ENCODE measurements at places on chromosomes 5 and 9.

- no peaks in the 10 kb centered on the region for H3K4me1 ChIP-seq
- no peak overlapping the region for H3K27ac ChIP-seq
- no peaks in the 10 kb centered on the region for H3K36me3 ChIP-seq
- H3K4me3 ChIP-seq: no peak overlapping the region
These were observed 65.1 kb upstream of the IL33 start for GRCh38 chr9:6150483-6150882.

DNA sequence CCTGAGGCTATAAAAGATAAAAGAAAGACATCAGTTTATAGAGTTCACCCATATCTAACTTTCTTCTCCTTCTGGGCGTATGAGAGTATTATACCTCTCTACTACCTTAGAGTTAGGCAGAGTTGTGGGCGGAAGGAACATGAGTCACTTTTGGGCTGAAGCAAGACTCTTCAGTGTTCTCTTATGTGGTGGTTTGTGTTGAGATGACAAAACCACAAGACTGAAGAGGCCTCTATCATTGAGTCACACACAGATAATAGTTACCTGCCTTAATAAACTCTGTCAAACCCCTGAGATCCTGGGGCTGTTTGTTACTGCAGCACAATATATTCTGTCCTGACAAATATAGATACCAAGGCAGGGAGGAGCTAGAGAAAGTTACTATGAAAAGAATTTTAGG lies 184.2 kb downstream of the EFNA5 start:
- DNase-seq: peak; percentile 75
- no peak overlapping the region for H3K4me3 ChIP-seq
- H3K27ac ChIP-seq: peak overlapping the region; percentile 8

- H3K4me1 ChIP-seq: no peaks in the 10 kb centered on the region
- no peaks in the 10 kb centered on the region for H3K36me3 ChIP-seq
- H3K27ac ChIP-seq: no peak overlapping the region
- DNase-seq: no peak
- H3K4me3 ChIP-seq: no peak overlapping the region
These were observed 395.1 kb upstream of the CCNH start for GRCh38 chr5:87807783-87808182.

GRCh38 chr5:83400701-83401100 lies 70.8 kb upstream of the VCAN start:
- H3K36me3 ChIP-seq: no peaks in the 10 kb centered on the region
- peaks cover 2% of the 10 kb centered on the region for H3K4me1 ChIP-seq
- no peak overlapping the region for H3K4me3 ChIP-seq
- no peak for DNase-seq
- H3K27me3 ChIP-seq: no peaks in the 10 kb centered on the region

DNA sequence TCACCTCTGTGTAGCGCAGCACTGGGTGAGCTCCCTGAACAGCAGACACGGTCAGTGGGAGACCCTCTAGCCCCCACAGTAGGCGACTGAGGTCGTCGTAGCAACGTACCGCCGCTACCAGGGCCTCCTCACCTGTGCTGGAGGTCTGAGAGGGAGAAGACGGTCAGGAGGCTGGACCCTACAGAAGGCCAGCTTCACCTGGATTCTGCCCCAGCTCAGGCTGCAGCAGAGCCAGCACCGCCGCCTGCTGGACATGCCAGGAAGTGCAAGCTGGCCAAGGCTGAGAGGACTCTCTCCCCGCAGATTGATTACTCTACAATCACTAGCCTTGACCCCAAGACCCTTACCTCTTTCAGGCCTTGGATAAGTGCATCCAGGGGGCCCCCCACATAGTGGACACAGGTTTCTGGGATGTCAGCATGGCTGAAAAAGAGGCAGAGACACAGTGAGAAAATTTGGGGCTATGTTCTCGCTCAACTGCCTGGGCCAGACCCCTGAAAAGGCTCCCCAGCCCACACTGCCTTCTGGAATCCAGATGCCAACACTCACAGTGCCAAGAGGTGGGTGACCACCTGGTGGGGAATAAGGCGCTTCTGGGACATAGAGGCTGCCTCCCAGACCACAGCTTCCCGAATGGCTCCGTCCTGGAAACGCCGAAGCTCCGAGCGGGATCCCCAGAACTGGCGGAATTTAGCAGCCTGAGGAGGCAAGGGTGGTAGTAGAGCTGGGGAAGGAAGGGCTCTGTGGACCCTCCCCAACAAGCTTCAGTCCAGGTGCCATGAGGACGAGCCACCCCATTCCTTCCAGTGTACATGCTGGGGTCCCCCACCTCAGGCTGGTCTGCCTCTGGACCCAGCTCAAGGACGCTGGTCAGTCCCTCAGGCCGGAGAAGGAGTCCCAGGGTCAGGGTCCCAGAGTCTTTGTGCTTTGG lies 6.9 kb downstream of the NOL6 start:
- H3K27ac ChIP-seq: no peak overlapping the region
- peak; percentile 78 for DNase-seq
- peaks cover 8% of the 10 kb centered on the region for H3K4me1 ChIP-seq
- peaks cover 29% of the 10 kb centered on the region for H3K36me3 ChIP-seq
- H3K4me3 ChIP-seq: no peak overlapping the region

- peak; percentile 74 for DNase-seq
- H3K36me3 ChIP-seq: no peaks in the 10 kb centered on the region
- peaks cover 78% of the 10 kb centered on the region for H3K27me3 ChIP-seq
These were observed 282.1 kb downstream of the CRB2 start for GRCh38 chr9:123637945-123638634.

- no peak overlapping the region for H3K4me3 ChIP-seq
- DNase-seq: no peak
- no peaks in the 10 kb centered on the region for H3K36me3 ChIP-seq
- H3K4me1 ChIP-seq: peaks cover 3% of the 10 kb centered on the region
- H3K27me3 ChIP-seq: peaks cover 12% of the 10 kb centered on the region
These were observed 196.6 kb downstream of the PTTG1 start for GRCh38 chr5:160618286-160618685.

- DNase-seq: no peak
- peak overlapping the region; percentile 42 for H3K4me3 ChIP-seq
- peaks cover 76% of the 10 kb centered on the region for H3K4me1 ChIP-seq
- peak overlapping the region; percentile 96 for H3K27ac ChIP-seq
- no peaks in the 10 kb centered on the region for H3K27me3 ChIP-seq
These were observed 275.1 kb upstream of the PTGER4 start for GRCh38 chr5:40404613-40405012.

- no peak overlapping the region for H3K4me3 ChIP-seq
- peaks cover 5% of the 10 kb centered on the region for H3K27me3 ChIP-seq
- H3K4me1 ChIP-seq: no peaks in the 10 kb centered on the region
- H3K36me3 ChIP-seq: no peaks in the 10 kb centered on the region
- no peak overlapping the region for H3K27ac ChIP-seq
These were observed 470.5 kb downstream of the PDE4D start for GRCh38 chr5:59423021-59423420.

DNA sequence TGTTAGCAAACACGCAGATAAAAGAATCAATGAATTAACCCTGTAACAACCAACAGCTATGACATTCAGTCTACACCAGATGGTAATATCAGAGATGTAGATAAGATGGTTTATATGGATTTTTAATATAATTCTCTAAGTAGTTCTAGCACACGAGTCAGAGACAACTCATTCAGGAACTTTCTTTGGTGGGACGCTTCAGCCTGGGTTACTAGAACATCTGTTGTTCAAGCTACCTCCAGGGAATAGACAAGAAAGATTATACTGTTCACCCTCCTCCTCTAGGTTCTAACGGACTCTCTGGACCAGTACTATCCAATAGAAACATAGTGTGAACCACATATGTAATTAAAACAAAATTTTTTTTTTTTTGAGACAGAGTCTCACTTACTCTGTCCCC lies 73.8 kb downstream of the RAPGEF1 start:
- H3K4me1 ChIP-seq: peaks cover 88% of the 10 kb centered on the region
- H3K4me3 ChIP-seq: no peak overlapping the region
- H3K27me3 ChIP-seq: no peaks in the 10 kb centered on the region
- H3K36me3 ChIP-seq: peaks cover 27% of the 10 kb centered on the region
- H3K27ac ChIP-seq: peak overlapping the region; percentile 66
- DNase-seq: no peak

DNA sequence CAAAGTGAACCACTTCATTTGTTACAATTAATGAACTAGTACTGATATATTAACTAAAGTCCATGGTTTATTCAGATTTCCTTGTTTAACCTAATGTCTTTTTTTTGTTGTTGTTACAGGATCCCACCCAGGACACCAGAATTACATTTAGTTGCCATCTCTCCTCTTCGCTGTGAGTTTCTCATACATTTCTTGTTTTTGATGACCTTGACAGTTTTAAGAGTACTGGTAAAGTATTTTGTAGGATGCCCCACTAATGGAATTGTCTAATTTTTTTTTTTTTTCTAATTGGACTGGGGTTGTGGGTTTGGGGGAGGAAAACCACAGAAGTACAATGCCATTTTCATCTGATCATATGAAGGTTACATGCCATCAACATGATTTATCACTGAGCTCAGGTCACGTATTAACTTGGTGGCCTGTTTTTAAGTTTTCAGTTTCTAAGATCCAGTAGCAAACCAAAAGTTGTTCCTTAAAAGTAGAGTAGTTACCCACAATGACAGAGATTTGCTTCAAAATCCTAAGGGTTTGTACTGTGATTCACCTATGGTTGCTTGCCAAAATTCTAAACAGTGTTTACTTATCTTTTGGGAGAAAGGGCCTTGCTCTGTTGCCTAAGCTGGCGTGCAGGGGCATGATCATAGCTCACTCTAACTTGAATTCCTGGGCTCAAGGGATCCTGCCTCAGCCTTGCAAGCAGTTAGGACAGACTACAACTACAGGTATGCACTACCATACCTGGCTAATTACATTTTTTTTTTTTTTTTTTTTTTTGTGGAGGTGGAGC lies 4.5 kb upstream of the OTULIN start:
- DNase-seq: no peak
- H3K4me1 ChIP-seq: peaks cover 40% of the 10 kb centered on the region
- no peak overlapping the region for H3K27ac ChIP-seq
- peaks cover 21% of the 10 kb centered on the region for H3K36me3 ChIP-seq
- no peak overlapping the region for H3K4me3 ChIP-seq
- no peaks in the 10 kb centered on the region for H3K27me3 ChIP-seq

GRCh38 chr5:17355586-17356346 lies 138.3 kb downstream of the BASP1 start:
- no peaks in the 10 kb centered on the region for H3K27me3 ChIP-seq
- no peaks in the 10 kb centered on the region for H3K36me3 ChIP-seq
- H3K4me1 ChIP-seq: no peaks in the 10 kb centered on the region
- no peak overlapping the region for H3K27ac ChIP-seq
- DNase-seq: no peak

GRCh38 chr9:113953531-113953930 lies 77.4 kb downstream of the ZNF618 start:
- no peak overlapping the region for H3K4me3 ChIP-seq
- no peak overlapping the region for H3K27ac ChIP-seq
- DNase-seq: no peak
- no peaks in the 10 kb centered on the region for H3K36me3 ChIP-seq
- H3K4me1 ChIP-seq: no peaks in the 10 kb centered on the region

DNA sequence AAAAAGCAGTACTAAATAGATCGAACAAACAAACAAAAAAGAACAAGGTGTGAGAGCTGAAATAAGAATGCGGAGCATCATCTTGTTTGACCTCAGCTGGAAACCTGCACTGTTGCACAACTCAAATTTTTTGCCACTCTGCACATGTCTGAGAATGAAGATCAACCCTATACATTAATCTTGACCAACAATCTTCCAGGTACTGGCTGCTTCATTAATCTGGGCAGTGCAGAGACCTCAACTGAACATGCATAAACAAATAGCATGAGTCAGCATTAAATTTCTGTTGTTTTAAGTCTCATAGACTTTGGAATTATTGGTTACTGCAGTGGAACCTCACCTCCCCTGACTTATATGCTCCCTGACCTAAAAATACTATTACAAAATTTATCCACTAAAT lies 114.6 kb upstream of the FTMT start:
- H3K27ac ChIP-seq: no peak overlapping the region
- H3K4me3 ChIP-seq: no peak overlapping the region
- H3K36me3 ChIP-seq: no peaks in the 10 kb centered on the region
- no peaks in the 10 kb centered on the region for H3K4me1 ChIP-seq

DNA sequence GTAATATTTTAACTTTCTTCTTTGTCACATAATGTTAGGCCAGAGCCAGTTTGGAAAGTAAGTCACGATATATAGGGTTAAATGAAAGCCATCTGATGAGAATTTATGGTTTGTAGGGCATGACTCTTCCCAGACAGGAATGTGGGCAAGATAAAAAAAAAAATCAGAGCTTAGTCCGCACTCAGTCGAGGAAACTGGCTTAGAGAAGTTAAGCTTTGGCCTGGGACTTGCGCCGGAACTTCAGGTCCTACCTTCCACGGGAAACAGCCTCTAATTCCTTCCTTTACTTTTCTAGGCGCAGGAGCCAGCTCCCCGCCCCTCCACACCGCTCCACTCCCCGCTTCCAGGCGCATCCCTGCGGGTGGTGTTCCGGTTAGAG lies 475 bp downstream of the DDX31 start:
- DNase-seq: no peak
- H3K36me3 ChIP-seq: peaks cover 12% of the 10 kb centered on the region
- H3K27me3 ChIP-seq: no peaks in the 10 kb centered on the region
- H3K4me1 ChIP-seq: peaks cover 40% of the 10 kb centered on the region

DNA sequence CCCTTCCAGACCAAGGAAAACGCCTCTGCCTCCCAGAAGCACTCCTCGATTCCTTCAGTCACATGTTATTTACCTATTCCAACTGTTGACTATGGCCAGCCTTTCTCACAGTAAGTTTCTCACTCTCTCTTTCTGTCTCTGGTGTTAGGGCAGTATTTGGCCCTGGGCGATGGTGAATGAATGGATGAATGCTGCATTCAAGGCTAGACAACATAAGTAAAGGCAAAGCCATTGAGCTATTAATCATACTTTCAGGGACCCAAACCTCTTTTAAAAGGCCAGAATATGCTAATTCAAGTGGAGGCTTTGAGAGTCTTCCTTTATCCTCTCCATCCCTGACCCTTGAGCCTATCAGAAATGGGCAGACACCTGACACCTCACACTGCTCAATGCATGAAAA lies 78.5 kb downstream of the SEC61B start:
- H3K27ac ChIP-seq: no peak overlapping the region
- peaks cover 3% of the 10 kb centered on the region for H3K4me1 ChIP-seq
- H3K36me3 ChIP-seq: no peaks in the 10 kb centered on the region
- H3K27me3 ChIP-seq: peaks cover 26% of the 10 kb centered on the region

- peaks cover 2% of the 10 kb centered on the region for H3K36me3 ChIP-seq
- H3K27ac ChIP-seq: no peak overlapping the region
- DNase-seq: no peak
These were observed 72.7 kb downstream of the C9orf57 start for GRCh38 chr9:71987471-71988371.

- no peaks in the 10 kb centered on the region for H3K4me1 ChIP-seq
- no peak for DNase-seq
- H3K27ac ChIP-seq: no peak overlapping the region
- H3K4me3 ChIP-seq: no peak overlapping the region
- no peaks in the 10 kb centered on the region for H3K36me3 ChIP-seq
- H3K27me3 ChIP-seq: no peaks in the 10 kb centered on the region
These were observed 1977.7 kb upstream of the CDH9 start for GRCh38 chr5:29016067-29016466.

- peaks cover 1% of the 10 kb centered on the region for H3K36me3 ChIP-seq
- peaks cover 2% of the 10 kb centered on the region for H3K27me3 ChIP-seq
- no peak overlapping the region for H3K4me3 ChIP-seq
- H3K4me1 ChIP-seq: no peaks in the 10 kb centered on the region
These were observed 12.7 kb downstream of the C9orf153 start for GRCh38 chr9:86246752-86247161.

- H3K27ac ChIP-seq: peak overlapping the region; percentile 18
- no peak overlapping the region for H3K4me3 ChIP-seq
- H3K4me1 ChIP-seq: peaks cover 62% of the 10 kb centered on the region
- H3K27me3 ChIP-seq: no peaks in the 10 kb centered on the region
- peak; percentile 66 for DNase-seq
These were observed 3.7 kb upstream of the WDR31 start for GRCh38 chr9:113343732-113344231.
